Stimulated activated CD4-positive, alpha-beta T cell treated with anti-CD3 and anti-CD28 coated beads, Interleukin-1b, Interleukin-23, amount 100 ng/mL, for 1 hour (primary cell): ENCODE measurements at places on chromosomes 12 and 14.
A peak's percentile ranks its signal among the peaks of the same experiment; 100 is the strongest.

DNA sequence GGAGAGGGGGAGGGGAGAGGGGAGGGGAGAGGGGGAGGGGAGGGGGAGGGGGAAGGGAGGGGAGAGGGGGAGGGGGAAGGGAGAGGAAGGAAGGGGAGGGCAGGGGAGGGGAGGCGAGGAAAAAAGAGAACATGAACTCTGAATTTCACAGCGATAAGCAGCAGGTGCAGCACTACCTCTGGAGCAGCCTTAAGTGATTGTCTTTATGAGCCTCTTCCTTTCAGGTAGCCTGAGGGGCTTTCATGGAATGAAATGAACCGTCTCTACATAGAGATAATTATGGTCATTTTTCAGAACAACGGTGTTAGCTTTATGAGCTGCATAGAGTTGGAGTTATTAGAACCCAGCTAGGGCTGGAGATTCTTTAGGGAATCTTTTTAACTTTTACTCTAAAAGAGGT lies 18.1 kb upstream of the PTCSC3 start:
- DNase-seq: no peak

DNA sequence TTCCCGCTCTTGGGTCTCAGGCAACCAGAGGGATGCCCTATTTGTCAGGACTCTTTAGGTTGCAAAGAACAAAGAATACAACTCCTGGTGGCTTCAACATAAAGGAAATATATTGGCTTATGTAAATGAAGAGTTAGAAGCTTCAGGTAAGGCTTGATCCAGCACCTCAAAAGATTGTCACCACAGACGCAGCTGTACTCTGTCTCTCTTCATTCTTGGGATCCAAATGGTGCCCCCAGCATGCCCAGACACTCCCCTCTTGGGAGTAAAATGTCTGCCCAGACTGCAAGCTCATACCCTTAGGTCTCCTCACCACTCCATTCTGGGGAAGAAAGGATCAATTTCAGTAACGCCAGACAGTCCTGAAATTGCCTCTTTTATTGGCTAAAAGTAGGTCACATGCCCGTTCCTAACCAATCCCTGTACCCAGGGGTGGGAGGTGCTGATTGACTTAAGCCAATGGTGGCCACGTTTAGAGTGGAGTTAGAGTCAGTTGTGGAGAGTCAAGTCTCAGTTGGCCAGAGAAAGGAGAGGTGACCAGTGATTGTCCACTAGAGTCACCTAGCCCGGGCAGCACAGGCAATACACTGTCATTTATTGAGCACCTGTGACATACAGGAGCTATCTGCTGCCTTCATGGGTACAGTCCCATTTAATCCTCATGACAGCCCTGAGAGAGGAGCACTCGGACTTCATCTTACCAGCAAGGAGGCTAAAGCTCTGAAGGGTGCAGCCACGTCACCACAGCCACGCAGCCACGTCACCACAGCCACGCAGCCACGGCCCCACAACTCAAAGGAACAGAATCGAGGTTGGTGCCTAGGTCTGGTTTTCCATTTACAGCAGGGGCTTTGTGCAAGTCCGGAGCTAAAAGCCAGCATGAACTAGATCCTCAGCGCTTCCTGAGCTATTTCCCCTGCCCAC lies 19.7 kb upstream of the BEGAIN start:
- no peak for DNase-seq

GRCh38 chr14:73008501-73008900 lies 18.4 kb downstream of the ZFYVE1 start:
- DNase-seq: no peak

DNA sequence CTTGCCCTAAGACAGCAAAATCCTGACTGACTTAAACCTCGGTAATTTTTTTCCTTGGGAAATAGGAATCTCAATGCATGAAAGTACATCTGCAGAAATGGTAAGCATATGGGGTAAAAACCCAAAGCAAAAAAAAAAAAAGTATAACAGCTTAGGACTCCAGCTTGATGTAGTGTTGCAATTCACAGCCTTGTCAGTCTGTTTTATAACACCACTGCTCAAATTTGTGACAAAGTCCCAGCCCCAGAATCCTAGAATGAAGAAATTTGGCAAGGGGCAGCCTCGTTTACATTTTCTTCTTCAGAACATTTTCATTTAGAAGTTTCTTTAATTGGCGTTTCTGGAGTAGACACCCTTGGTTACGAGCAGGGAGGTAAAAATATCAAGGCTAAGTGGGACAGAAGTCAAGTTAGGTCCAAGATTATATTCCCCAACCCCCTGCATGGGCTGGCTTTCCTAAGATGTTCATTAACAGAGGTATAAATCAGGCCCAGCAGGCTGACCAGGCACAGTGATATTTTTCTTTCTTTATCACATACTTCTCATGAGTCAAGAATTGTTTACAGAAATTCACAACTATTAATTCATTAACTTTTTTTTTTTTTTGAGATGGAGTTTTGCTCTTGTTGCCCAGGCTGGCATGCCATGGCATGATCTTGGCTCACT lies 424.0 kb downstream of the RMST start:
- no peak for DNase-seq

DNA sequence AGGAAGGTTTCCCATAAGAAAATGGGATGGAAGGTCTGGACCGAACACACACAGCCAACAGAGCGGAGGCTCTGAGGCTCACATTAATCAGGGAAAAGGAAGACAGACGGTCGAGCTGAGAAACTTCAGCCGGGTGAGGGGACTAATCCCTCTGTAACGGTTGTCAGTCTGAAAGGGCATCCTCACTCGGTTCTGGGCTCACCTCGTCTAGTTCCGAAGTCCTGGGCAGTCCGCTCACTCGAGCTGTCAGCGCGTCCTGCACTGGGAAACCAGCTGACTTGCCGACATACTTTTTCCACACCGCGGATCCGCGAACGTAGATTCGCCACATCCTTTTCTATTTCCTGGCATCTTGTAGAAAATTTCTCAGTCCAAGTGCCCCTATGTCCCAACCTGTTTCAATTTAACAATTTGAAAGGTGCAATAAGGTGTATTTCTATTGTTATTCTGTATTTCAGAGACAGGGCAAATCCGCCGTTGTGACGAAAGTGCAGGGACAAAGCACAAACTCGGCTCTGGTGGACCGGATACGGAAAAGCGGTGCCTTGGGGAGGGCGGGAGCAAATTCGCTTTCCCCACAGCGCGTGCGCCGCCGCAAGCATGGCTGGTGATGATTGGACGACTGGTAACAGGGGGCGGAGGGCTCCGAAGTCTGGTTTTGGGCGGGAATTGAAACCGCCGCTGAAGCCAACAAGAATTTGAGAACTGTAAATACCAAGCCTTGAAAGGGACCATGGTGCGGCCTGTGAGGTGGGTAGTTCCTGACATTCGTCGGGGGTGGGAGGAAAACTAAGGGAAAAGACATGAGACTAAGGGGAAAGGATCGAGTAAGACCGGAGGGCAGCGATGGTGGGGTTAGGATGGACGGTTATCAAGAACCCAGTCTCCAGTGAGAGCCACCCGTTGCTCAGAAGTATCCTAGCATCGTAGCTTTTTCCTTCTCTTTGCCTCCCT lies at the start of gene RAD51AP1:
Gene RAD51AP1 (plus strand): TSS at position 684 of the 954 bp plus-strand sequence. CDS start 50 bp downstream, at position 734.
- DNase-seq: peak; percentile 87

- DNase-seq: no peak
Measured at GRCh38 chr12:122969676-122970075, 3.4 kb upstream of the ABCB9 start.
